Renal pelvis (tissue), 12 donors: ENCODE measurements at places on chromosomes 1 and 21. TPM values are rescaled to one million over a fixed set of nuclear protein-coding genes. Genes with fewer than 3 reads are reported as not detected.

DNA sequence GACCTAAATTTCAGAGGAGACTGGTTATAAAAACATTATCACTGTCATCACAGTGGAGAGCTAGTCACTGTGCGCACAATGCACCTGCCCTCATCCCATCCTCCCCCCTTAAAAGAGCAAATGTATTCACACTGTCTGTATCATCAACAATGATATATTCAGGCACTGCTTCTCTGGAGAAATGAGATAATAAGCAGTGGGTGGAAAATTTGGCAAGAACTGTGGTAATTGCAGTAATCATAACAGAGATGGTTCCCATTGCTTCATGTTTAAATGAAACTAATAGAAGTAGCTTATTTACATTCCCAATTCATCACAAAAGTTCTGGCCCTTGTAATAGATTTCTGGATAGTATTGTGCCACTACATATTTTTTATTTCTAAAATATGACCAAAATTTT, 867.4 kb upstream of the ADGRL2 start:
- DNase-seq, result no peak

DNA sequence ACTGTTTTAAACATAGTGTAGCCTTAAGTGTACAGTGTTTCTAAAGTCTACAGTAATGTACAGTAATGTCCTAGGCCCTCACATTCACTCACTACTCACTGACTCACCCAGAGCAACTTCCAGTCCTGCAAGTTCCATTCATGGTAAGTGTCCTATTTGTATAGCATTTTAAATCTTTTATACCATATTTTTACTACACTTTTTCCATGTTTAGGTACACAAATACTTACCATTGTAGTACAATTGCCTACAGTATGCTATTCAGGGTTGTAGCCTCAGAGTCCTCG, 3.6 kb upstream of the S100A10 start:
- DNase-seq, result no peak

OR2T33 gene
- not detected for polyA plus RNA-seq

DNA sequence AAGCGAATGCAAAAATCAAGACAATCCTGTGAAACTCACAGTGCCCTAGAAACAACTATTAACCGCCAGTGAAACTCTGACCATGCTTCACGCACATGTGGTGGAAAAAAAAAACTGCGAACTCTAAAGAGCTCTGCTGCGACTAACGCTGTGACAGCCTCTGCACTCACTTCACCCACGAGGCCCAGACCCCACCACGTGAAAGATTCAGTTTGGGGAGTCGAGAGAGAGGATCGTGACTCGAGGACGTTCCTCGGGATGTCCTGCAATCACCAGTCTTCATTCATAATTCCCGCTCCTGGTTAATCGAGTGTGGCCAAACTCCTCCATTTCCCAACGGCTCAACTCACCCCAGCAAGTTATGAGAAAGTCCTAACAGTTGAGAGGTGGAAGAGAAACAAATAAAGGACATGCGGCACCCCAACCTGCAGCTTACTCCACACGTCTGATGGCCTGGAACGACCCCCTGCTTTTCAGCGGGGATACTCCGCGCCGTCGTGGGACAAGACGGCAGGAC, 1.1 kb downstream of the SERBP1 start:
- DNase-seq, result peak; percentile 35

DNA sequence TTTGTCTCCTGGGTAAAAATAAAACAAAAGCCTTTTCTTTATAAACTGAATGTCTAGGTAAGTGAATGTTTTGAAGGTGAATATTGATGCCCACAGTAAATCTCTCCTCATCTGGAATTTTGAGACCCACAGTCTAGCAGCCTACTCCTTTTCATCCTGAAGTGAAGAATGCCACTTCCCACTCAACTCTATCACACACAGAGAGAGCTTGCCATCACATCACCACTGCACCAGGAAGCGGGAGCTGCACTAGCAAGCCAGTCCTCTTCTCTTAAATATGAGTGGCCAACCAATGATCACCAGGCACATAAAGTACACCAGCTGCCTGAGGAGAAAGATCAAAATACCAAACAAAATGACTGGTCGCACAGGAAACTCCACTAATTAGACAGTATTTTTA, 140.8 kb downstream of the MRPL39 start:
- no peak for DNase-seq

MCOLN3 gene
- 17.1 TPM for polyA plus RNA-seq

GRCh38 chr21:30714456-30714855, 4.1 kb downstream of the KRTAP21-3 start:
- no peak for DNase-seq

GRCh38 chr1:180762796-180763195, 131.0 kb downstream of the XPR1 start:
- no peak for DNase-seq

SLC22A15 gene
- polyA plus RNA-seq, result 7.8 TPM

- DNase-seq, result peak; percentile 41
Measured at GRCh38 chr1:117128323-117129079, 7.0 kb upstream of the TRIM45 start.

AKNAD1 gene
- not detected for polyA plus RNA-seq

SPATA45 gene
- polyA plus RNA-seq, result 0.93 TPM

GRCh38 chr1:159000070-159000409, 9.7 kb upstream of the IFI16 start:
- DNase-seq, result no peak

NHLH1 gene
- 0.10 TPM for polyA plus RNA-seq
